ENCODE measurements at places on chromosomes 7 and 10.
A peak's percentile ranks its signal among the peaks of the same experiment; 100 is the strongest.

DNA sequence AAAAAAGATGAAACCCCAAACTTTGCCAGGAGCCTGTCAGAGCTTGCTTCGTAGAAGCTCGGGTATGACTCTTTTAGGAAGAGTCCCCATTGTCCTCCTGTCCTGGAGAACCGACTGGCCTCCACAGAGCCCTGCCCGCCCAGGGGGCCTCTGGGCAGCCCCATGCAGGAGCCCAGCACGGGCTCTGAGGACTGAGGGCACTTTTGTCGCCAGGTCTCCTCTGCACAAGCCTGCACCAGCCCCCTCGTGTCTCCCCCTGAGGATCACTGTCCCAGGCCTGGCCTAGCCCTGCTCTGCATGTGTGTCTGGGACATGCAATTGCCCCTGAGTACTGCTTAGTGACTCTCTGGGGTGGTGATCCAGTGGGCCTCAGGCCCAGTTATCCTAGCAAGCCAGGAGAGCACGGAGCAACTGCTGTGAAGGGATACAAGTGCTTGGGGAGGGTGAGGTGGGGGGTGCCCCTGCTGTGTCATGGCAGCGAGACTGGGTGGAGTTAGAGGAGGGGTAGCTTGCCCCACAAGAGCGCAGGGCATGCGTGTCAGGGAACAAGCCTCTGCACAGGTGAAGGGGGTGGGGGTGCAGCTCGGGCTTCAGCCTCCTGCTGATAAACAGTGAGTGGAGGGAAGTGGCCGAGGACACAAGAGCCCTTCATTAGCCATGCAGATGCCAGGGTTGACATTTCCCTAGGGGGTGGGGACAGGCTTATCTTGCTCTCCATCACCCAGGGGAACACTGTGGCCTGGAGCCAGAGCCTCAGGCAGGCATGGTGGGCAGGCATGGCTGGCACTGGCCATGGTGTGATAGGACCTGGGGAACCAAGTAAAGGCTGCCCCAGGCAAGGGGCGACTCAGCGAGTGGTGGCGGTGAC, 143.4 kb downstream of the C10orf105 start:
- DNase-seq: no peak

DNA sequence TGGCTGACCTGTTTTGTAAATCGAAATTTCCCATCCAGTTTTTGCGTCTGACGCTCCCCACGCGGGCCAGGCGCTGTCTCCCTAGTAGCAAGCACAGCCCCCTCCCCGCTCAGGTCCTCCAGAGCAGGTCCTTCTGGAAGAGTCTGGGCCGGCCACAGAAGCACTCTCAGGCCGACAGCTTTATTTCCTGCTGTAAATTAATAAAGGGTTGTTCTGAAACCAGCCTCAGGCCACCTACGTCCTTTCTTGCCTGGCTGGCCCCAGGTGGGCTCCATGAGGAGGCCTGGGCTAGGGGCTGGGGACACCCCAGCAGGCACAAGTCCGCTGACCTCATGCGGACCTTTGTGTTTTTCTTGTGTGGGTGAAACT, 35.2 kb downstream of the CAMK2B start:
- DNase-seq: no peak

- peak; percentile 88 for DNase-seq
Observed at GRCh38 chr7:149624419-149625339, 127.1 kb upstream of the ZNF746 start.

DNA sequence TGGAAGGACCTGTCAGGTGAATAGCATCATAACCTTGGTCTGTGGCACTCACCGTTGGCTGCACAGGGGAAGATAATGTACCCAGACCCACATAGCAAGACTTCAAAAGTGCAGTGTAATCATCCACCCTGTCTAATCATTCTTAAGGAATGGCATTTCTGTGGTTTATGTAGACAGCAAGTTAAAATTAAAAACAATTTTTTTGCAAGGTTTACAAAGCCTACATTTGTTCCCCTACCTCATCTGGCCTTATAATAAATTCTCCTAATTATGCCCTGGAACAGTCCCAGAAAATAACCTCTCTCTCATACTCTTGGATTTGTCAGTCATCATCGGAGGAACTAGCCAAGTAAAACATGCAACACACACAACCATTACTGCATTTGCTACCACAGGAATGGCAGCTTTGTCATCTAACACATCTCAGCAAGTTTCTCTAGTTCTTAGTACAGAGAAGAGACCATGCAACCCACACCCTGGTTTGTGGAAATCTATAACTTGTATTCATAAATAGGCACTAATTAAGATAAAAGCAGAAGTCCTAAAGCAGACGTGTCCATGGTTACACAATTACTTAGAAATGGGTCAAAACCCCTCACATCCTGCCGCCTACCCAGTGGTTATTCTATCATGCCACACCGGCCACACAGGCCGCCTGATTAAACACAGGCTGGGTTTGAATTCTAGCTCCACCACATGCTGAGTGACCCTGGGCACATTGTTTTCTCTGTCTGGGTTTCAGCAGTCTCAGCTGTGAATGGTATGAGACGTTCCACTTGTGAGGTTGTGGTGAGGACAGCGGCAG, 19.1 kb downstream of the ABLIM1 start:
- no peak for DNase-seq

- DNase-seq: no peak
Observed at GRCh38 chr10:48805848-48806247, 121.2 kb downstream of the WDFY4 start.

GRCh38 chr10:20647756-20648155, 249.4 kb downstream of the NEBL start:
- DNase-seq: no peak

GRCh38 chr7:3517344-3517743, 216.3 kb downstream of the SDK1 start:
- no peak for DNase-seq

GRCh38 chr7:66189695-66190503, 15.2 kb upstream of the TPST1 start:
- no peak for DNase-seq

DNA sequence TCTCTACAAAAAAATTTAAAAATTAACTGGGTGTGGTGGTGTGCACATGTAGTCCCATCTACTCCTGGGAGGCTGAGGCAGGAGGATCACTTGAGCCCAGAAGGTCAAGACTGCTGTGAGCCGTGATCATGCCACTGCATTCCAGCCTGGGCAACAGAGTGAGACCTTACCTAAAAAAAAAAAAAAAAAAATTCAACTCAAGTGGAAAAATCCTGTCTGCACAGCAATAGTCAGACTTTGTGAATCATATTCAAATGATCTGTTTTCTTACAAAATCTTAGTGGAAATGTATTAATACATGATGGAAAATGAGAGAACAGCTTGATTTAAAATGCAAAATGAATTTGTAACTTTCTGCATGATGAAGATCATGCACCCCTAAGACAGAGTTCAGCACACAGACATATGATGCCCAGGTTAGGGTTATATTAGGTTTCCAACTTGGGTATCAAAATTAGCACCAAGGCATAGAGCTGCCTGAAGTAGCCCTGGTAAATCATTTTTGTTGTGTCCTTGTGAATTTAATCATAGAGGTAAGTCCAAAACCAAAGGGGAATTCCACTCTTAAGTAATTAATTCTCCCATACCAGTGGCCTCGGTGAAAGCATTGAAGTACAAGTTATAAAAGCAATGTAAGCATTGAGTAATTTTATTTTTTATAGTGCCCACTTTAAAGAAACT, 93.8 kb downstream of the ADD3 start:
- no peak for DNase-seq

DNA sequence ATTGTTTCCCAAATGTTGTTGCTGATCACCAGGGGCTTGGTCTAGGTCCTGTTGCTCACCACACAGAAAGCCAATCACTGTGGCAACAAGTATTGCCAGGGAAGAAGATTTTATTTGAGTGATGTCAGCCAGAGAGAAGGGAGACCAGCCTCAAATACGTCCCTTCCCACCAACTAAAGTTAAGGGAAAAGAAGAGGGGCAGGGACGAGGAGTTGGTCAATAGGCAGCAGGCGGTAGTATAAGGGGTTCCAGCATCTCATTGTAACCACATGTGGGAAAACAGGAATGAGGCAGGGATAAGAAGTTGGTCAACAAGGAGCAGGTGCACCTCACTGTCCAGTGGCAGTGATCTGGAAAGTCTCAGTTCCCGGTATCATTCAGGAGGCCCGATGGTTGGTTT, 138.9 kb upstream of the KCNMA1 start:
- no peak for DNase-seq

DNA sequence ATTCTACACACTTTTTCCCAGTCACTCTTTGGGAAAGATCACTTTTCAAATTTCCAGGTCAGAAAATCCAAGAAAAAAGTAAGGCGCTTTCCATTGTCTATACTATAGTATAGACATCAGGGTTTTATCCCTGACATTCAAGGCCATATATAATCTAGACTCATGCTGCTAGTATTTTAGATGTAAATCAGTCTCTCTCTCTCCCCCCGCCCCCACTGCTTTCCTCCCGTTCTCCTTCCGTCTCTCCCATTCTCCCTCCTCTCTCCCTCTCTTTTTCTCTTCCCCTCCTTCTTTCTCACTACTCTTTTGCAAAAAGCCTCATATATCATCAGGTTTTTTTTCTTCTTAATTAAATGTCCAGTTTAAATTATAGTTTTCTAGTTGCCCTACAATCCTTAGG, 154.8 kb downstream of the PHF14 start:
- DNase-seq: no peak

GRCh38 chr10:48638739-48639527, 34.1 kb upstream of the ARHGAP22 start:
- DNase-seq: no peak

GRCh38 chr10:12299222-12299965, 50.0 kb upstream of the CAMK1D start:
- DNase-seq: peak; percentile 4

GRCh38 chr10:76488602-76489001, 1057.2 kb downstream of the LRMDA start:
- no peak for DNase-seq

DNA sequence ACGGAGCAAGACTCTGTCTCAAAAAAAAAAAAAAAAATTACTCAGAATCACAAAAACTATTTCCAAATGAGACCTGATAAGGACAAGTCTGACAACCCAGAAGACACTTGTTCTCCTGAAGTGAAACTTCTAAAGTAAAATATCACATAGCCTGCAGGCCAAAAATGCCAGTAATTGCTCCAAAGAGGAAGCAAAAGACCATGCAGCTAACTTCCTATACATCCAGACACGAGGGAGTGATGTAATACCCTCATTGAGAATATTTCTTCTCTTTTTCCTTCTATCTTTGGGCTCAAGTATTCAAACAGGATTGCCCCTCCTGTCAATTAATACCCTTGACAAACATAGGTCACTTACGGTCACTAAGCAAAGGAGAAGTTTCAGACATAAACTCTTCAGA, 31.2 kb downstream of the ARMH3 start:
- no peak for DNase-seq

GRCh38 chr7:41912851-41913567, 210.1 kb upstream of the INHBA start:
- DNase-seq: no peak

DNA sequence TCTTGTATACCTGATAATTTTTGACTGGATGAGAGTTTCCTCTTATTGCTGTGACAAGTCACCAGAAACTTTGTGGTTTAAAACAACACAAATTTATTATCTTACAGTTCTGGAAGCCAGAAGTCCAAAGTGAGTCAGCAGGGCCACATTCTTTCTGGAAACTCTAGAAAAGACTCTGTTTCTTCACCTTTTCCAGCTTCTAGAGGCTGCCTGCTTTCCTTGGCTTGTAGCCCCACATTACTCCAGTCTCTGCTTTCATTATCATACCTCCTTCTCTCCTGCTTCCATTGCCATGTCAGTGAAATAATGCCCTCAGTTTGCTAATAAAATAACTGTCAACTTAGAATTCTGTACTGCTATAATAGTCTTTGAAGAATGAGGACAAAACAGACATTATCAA, 65.3 kb downstream of the VCL start:
- DNase-seq: no peak

GRCh38 chr10:74177140-74177677, 26.2 kb downstream of the ADK start:
- no peak for DNase-seq

- no peak for DNase-seq
Observed at GRCh38 chr10:98006266-98006665, 24.2 kb downstream of the CRTAC1 start.

GRCh38 chr10:47421057-47421952, 37.2 kb upstream of the ZNF488 start:
- DNase-seq: no peak

GRCh38 chr7:95960706-95961244, 188.4 kb downstream of the DYNC1I1 start:
- no peak for DNase-seq

DNA sequence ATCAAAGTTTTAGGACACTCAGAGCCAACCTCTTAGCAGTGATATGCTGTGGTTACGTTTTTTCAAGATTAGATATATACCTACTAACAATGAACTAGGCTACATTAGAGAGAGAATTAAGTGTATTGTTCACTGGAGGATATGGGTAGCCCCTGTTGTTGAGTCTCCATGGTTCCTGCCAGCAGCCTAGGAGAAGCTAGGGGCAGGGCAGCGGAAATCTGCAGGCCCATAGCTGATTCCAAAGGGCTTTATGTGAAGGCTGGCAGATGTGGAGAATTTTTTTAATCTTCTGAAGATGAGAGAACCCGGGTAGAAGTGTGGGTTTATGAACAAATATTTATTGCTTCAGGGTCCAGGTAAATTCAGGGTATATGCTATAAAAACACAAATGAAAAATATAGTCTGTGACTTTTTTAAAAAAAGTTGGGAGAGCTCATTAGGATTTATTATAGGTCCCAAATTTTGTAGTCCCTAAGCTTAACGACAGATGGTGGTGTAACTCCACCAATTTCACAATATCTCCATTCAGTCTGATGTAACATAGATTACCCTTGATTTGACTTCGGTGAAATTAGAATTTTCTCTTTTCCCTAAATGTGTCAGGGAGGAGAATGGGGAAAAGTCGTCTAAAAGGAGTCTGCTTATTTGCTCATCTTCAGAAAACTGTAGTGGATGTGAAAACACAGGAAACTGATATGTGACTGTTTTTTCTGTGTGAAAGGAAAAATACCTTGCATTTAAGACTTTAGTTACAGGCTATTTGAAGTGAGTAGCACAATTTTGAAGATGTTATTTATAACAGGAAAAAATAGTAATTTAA, 163.0 kb upstream of the PPP1R3A start:
- DNase-seq: peak; percentile 65

GRCh38 chr7:151819866-151820265, 57.0 kb downstream of the PRKAG2 start:
- DNase-seq: no peak

DNA sequence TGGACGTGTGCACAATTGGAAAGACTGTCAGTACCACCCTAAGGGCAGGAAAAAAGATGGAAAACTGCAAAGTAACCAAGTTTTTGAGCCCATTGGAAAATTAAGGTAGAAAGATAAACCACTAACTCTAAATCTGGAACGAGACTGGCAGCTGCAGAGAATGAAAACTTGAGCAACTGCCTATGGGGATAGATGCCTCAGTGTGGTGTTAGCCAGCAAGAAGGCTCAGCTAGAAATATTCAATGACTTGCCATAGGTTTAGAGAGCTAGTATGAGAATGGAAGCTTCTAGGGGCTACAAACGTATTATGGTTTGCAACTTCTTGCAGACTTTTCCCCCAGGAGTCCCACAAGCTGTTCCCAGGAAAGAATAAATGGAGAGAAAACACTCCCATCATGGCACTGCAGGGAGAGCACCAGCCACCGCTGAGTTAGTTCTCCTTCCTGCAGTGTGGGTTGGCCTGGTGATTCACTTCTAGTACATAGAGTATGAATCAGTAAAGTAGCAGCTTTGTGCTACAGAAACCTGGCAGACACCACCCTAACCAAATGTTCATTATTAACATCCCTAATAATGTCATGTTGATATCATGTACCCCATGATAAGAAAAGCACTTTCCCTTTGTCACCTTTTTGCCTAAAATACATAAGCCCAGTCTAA, 372.4 kb upstream of the VWC2 start:
- DNase-seq: no peak
